CD4-positive, alpha-beta T cell treated with Interleukin-12 subunit alpha and Interleukin-12 subunit beta, for 1 hour (primary cell): ENCODE measurements at places on chromosomes 5 and 9.

DNA sequence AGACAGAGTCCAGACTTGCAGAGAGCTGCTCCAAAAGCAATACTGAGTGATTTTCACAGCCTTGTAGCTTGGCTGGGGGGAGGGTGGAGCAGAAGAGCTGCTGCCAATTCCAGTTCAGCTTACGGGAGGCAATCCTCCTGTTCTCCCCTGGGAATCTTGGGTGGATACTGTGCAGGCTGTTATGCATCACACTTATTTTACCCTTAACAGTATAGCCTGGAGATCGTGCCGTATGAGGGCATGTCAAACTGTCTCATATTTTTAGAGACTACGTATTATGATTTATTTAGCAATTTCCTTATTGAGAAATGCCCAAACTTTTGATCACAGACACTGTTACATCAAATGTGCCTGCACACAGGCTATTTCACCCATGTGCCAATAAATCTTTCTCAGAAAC, 85.2 kb downstream of the BASP1 start:
- no peak for DNase-seq

- DNase-seq, result no peak
Observed at GRCh38 chr5:36502608-36503007, 103.8 kb upstream of the SLC1A3 start.

GRCh38 chr9:105971986-105972385, 277.6 kb downstream of the TMEM38B start:
- DNase-seq, result no peak

DNA sequence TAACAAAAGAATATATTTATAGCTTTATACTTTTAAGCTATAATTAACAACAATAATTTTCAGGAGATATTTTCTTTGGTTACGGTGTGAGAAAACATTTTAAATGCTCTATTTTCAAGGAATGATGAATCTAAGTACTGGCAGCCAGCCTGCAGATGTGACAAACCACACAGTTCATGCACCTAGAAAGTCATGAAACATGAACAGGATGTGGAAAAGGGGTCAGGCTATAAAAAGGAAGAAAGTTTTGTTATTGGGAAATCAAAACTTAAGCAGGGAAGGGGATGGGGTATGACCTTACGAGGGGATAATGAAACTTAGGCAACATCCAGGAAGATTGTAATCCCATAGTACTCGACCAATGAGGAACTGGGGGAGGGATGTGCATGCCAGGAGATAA, 508.7 kb upstream of the GRAMD2B start:
- no peak for DNase-seq

DNA sequence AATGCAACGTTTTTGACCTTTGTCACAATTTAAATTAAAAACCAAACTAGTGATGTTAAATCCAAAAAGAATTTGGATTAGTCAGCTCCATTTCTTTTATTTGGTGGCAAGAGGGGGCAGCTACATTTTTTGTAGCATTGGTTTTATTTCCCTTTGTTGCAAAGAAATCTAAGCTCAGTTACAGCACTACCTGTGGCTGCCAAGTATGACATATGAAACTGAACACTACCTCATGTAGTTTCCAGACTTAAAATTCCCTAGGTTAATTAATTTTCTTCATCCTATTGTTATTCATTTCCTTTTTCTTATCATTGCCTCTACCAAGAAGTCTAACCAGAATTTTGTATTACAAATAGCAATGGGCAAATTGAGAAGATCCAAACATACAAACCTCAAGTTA, 393.5 kb downstream of the BRINP1 start:
- no peak for DNase-seq

DNA sequence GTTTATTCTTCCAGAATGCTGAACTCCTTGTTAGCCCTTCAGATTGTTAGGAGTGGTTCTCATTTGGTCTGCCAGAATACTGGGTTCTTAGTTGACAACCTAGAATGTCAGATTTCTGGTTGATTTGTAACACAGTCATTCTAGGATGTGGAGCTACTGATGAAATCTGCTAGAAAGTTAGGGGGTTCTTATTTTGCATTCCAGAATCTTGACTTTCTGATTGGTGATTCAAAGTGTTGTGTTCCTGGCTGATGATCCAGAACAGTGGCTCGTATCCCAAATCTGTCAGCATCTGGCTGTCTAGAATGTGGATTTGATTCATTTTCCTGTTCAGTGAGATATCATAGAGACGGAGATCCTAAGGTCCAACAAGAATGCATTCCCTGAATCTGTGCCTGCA, 21.9 kb downstream of the PTGS1 start:
- DNase-seq, result no peak

GRCh38 chr5:180670586-180671359, 21.4 kb upstream of the FLT4 start:
- DNase-seq, result peak; percentile 48

GRCh38 chr9:95887926-95888497, 12.5 kb downstream of the ERCC6L2 start:
- peak; percentile 11 for DNase-seq

GRCh38 chr5:98463676-98464075, 309.8 kb upstream of the RGMB start:
- DNase-seq, result no peak

DNA sequence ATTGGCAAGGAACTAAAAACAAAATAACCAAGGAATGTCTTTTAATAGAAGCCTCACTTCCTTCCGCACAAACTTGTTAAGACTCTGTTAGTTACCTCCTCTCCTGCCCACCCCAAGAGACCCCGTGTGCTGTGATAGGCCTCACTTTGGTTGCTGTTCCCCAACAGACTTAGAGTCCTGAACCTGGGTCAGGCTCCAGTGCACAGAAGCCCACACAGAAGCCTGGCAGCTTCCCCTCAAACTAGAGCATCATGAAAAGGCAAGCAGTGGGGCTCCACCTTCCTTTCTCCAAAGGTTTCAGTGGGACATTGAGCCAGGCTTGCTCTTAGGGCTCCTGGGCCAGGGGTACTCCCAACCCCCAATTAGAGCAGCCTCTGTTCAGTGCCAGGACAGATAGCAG, 230.5 kb downstream of the ESM1 start:
- no peak for DNase-seq

- no peak for DNase-seq
Observed at GRCh38 chr5:112388074-112388473, 31.0 kb downstream of the EPB41L4A start.

- DNase-seq, result no peak
Observed at GRCh38 chr9:120692901-120693699, 21.2 kb downstream of the MEGF9 start.

DNA sequence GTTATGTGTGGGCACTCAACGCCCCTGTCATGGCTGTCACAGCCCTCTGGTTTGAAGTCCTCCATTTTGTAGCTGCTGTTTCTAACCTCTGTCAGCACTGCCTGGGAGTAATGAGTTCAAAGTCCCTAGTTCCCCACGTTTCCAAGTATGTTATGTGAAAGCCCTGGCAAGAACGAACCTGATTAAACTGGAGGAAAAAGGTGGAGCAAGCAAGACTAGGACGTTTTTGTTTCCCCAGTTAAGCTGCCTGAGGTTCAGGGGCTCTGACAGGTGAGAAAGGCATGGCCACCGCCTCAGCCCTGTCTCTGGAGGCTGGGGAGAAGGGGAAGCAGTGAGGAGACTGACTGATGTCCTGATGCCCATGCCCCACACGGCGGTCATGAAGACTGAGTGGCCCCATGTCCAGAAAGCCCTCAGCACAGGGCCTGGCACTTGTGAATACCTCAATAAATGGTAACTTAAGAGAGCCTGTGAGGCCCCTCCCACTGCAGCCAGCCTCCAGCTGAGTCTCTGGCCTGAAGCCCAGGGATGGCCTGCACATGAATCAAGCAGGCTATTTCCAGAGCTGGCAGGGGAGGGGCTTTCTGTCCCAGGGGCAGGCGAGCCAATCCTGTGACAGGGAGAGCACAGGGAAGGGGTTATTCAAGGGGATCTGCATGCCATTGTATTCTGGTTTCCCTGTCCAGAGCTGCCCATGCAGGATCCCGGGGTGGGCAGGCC, 61.8 kb downstream of the PFDN1 start:
- no peak for DNase-seq

GRCh38 chr5:137370096-137371071, 128.7 kb downstream of the SPOCK1 start:
- no peak for DNase-seq

GRCh38 chr5:76514292-76514691, 108.9 kb downstream of the F2RL2 start:
- DNase-seq, result no peak

DNA sequence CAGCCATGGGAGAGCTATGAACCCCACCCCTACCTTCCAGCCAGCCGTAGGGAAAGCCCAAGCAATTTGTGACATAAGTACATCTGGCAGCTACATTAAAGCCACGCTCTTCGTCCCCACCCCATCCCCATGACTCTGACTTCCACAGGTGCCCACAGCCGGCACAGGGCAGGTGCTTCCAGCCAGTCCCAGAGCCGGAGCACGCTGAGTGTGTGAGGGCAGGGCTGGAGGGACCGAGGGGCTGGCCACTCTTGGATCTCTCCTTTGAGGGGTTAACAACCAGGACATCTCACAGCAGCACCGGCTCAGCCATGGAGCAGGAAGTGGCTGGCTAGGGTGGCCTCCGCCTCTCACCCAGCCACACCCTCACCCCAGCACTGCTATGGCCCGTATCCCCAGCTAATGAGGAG, 2.4 kb upstream of the FAM78A start:
- peak; percentile 44 for DNase-seq

DNA sequence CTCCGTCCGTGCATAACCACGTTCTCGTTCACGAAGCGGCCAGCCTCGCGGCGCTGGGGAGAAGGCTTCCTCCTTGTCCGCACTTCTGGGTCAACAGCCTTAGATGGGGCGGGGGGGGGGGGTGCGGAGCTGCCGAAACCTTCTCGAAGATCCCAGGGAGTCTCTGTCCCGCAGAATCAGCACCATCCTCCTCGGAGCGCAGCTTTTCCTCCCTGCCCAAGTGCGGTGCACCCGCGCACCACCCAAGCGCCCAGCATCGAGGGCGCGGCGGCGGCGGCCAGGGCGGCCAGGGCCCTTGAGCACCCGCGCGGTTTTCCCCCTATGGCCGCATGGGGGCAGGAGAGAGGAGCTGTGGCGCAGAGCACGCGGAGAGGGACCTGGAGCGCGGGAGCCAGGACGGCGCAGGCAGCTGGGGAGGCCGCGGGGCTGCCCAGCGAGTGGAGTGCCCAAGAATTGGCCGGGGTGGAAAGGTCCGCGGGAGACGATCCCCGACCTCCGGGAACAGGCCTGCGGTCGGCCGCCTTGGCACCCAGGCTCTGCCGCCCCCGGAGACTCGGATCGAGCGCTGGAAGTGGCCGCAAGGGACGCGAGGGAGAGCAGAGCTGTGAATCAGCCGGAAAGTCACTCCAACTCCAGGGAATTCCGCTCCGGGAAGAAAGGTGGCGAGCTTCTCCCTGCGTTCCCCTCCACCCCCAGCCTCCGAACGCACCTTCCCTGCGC, 43.1 kb downstream of the TMEM174 start:
- peak; percentile 62 for DNase-seq

GRCh38 chr5:113002423-113002822, 25.8 kb downstream of the DCP2 start:
- no peak for DNase-seq

DNA sequence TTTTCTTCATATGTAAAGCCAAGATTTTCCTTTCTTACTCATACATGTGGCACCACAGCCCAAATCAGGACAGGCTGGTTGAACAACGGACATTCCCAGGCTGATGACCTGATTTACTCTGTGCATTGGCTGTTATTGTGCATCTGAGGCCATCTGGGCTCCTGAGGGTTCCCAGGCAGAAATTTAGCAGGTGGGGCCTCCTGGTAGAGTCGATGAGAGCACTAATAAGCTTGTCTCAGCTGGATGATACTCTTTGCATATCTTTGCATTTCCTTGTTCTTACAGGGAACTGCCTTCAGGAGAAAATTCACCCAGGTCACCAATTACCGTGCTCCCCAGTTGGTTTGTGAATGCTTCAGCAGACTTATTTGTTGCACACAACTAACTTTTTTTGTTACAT, 605.1 kb downstream of the ELAVL2 start:
- no peak for DNase-seq

GRCh38 chr9:94714494-94714893, 12.0 kb upstream of the AOPEP start:
- DNase-seq, result no peak

- no peak for DNase-seq
Observed at GRCh38 chr5:13708906-13709305, 235.6 kb downstream of the DNAH5 start.

DNA sequence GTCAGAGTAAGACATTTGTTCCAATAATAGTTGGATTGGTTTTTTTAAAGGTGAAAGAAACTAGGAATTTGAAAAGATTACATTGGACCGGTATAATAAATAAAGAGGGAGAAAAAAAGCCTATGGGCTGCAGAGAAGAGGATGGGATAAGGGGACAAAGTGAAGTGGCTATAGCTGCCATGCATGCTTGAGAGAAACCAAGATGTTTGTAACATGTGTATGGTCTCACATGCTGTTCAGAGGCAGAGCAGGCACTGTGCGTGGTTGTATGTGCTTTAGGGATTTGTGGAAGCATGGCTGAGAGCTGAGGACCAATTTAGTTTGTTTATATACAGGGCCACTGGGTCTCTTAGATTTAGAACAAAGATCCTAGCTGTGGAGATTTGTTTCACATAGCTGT, 32.7 kb downstream of the LNPEP start:
- DNase-seq, result no peak

DNA sequence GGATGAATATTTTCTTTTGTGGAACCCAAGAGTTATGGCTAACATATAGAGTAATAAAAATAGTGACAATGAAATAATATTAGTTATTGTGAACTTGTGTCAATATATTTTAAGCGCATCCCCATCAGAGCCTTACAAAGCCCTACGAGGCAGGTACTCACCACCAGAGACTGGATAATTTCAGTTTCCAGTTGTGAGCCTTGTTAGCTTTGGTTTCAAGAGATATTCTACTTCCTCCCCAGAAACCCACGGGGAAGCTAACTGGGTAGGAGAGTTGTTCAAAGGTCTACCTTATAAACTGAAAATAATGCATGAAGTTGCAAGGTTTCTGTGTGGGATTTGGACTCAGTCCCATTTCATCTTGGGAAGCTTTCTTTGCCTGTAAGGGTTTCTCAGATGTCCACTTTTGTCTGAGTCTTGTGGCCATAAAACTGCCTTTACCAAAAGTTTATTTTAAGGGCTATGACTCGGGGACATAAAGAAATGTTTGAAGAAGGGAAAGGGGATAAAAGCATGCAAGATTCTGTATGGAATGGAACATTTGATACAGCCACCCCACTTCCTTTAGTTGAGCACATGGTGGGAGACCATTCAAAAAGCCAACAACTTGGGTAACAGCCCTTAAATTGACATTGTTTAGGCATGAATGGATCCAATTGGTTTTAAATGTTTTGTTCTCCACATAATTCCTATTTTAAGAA, 57.4 kb upstream of the ANKRD55 start:
- no peak for DNase-seq

DNA sequence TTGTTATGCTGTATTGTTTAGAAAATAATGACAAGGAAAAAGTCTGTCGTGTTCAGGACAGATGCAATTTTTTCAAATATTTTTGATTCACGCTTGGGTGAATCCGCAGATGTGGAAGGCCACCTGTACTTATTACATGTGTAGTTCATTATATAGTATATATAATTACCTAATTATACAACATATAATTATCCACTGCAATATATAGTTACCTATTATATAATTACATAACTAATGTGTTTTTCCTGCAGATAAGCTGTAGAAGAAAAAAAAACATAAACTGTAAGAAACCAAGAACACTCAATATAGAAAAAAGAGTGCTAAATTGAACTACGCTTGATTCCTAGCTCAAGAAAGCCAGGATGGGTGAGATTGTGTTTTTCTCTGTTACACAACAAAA, 93.6 kb upstream of the RANBP3L start:
- DNase-seq, result no peak

GRCh38 chr5:10364186-10364689, 10.7 kb downstream of the MARCHF6 start:
- peak; percentile 38 for DNase-seq

- no peak for DNase-seq
Observed at GRCh38 chr5:142650881-142651280, 35.0 kb downstream of the FGF1 start.

GRCh38 chr9:127308652-127309434, 44.3 kb downstream of the GARNL3 start:
- no peak for DNase-seq
